ENCODE measurements at places on chromosomes 1 and 21. TPM values are rescaled to one million over a fixed set of nuclear protein-coding genes. Genes with fewer than 3 reads are reported as not detected.

Gene OLFML2B
- total RNA-seq, result 0.35 TPM

Gene TRIM17
- total RNA-seq, result not detected

Gene LRRC47
- 30.2 TPM for total RNA-seq

Gene PDZK1IP1
- 7.7 TPM for total RNA-seq

Gene CDK11A
- 24.9 TPM for total RNA-seq

Gene GJB3
- 8.0 TPM for total RNA-seq

Gene TRIM67
- total RNA-seq, result 0.21 TPM

Gene RHOU
- 7.2 TPM for total RNA-seq

Gene ADAM30
- not detected for total RNA-seq

Gene MROH9
- total RNA-seq, result not detected

Gene KRTAP12-2
- not detected for total RNA-seq

Gene GBP4
- total RNA-seq, result 0.02 TPM

Gene GCSAML
- not detected for total RNA-seq

Gene CRYAA
- not detected for total RNA-seq

Gene TTLL10
- total RNA-seq, result not detected

Gene FCRL6
- not detected for total RNA-seq

Gene TCHH
- 0.19 TPM for total RNA-seq

Gene SPATA46
- not detected for total RNA-seq

Gene PBX1
- 24.8 TPM for total RNA-seq

Gene TP73
- total RNA-seq, result 0.62 TPM

Gene SELL
- total RNA-seq, result 0.28 TPM

Gene FCMR
- 3.9 TPM for total RNA-seq

Gene CR1L
- not detected for total RNA-seq

Gene MAP10
- total RNA-seq, result 0.75 TPM

Gene TSPEAR
- total RNA-seq, result not detected

Gene RGS13
- not detected for total RNA-seq

Gene SYPL2
- total RNA-seq, result 0.07 TPM

Gene TRNP1
- 183 TPM for total RNA-seq

Gene ATXN7L2
- 2.5 TPM for total RNA-seq

Gene ETV3L
- total RNA-seq, result not detected

Gene FCRL5
- not detected for total RNA-seq

Gene SPRR2G
- not detected for total RNA-seq

Gene ANGPTL1
- total RNA-seq, result not detected

Gene TMEM125
- not detected for total RNA-seq

Data from A549 treated with CpdA at 1 μM for 4 hours (cell line).